ENCODE measurements at places on chromosomes 16 and 17.

DNA sequence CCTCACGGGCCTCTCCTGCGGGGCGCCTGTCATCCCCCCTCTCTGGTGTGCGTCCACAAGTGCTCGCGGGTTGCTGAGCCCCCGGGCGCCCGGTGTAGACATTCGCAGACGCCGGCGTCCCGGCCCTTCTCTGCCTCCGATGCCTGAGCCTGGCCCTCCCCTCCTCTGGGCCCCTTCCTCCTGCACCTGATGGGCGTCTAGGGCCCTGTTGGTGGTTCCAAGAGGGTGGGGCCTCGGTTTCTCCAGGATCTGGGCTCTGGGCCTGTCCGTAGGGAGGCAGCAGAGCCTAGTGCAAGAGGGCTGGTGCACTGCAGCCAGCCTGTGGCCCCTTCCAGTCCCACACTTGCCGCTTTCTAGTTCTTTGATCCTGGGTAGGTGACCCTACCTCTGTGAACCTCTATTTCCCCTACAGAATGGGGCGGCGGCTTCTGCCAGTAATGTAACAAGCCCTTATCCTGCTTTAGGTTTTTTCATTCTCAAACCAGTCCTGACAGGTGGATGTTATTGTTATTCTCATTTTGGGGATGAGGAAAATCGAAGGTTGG, 623 bp downstream of the E4F1 start:
- DNase-seq, result peak; percentile 51

DNA sequence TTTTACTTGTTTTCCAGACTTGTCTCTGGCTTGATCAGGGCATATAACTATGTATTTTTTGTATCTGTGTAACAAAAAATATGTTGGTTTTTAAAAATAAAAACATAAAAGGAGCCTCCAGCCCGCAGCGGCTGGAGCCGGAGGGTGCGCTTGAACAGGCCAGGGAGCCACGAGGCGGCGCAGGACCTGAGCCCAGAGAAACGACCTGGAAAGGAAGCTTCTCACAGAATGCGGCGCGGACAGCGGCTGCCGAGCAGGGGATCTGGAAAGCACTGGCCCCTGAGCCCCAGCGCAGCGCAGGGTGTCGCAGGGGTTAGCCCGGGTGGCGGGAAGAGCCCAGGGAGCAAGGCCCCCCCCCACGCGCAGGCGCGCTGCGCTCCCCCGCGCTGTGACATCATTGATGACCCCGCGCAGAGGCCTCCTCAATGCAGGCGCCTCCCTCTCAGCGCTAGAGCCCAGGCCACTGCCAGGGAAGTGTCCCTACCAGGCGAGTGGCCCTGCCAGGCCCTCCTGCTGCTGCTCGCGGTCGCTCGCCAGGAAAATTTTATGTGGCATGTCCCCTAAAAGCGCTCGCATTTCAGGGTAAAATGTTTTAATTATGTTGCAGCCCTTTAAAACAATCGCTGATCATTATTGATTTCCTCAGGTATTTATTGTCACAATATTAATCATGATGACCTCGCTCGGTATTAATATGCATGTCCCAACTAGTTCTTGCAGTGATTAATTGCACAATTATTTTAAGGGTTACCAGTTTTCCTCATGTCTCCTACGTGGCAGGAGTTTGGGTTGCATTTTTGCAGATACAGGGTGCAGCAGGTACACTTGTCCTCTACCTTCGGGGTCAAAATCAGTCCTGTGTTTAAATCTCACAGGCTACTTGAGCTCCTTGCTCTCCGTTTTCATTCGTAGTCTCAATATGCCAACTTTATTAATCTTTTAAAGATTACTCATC, 134.2 kb downstream of the USP22 start:
- DNase-seq, result peak; percentile 92

- DNase-seq, result no peak
These were observed 153.7 kb downstream of the NTN1 start for GRCh38 chr17:9174779-9175574.

GRCh38 chr17:80384078-80384960, 30.6 kb upstream of the ENDOV start:
- DNase-seq, result no peak

GRCh38 chr17:21228111-21228510, 14.2 kb upstream of the TMEM11 start:
- no peak for DNase-seq

- no peak for DNase-seq
These were observed 19.7 kb downstream of the PITPNM3 start for GRCh38 chr17:6536566-6537065.

- peak; percentile 31 for DNase-seq
These were observed 558 bp downstream of the HSD3B7 start for GRCh38 chr16:30985401-30986128.

DNA sequence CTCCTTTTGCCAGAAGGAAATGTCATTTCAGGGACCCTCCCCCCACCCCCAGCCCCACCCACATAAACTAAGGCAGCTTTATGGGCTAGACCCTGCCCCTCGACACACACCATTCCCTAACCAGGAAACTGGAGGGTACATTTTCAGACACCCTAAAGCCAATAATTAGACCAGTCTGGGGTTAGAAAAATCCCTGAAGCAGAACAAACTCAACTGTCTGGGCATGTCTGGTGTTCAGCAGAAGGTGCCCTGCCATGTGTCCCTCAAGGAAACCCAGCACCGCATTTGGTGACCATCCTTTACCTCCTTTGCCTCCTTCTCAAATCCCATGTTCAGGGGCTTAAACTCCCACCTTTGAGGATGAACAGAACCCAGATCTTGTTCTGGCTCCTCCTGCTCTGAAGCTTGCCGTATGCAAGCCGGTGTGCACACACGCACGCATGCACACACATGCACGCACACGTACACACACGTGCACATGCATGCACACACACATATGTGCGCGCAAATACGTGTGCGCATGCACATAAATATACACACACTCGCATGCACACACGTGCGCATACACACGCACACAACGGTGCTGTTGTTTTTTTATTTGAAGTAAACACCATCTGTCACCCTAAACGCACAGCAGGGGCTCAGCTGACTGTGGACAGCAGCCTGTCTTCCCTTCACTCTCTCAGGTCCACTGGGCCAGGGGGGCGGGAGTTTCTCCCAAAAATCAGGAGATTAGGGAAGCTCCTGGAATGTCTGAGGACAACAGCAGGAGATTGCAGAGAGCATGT, 156.8 kb upstream of the TNRC6C start:
- no peak for DNase-seq

GRCh38 chr17:2594722-2595599, 1.5 kb downstream of the PAFAH1B1 start:
- DNase-seq, result no peak

DNA sequence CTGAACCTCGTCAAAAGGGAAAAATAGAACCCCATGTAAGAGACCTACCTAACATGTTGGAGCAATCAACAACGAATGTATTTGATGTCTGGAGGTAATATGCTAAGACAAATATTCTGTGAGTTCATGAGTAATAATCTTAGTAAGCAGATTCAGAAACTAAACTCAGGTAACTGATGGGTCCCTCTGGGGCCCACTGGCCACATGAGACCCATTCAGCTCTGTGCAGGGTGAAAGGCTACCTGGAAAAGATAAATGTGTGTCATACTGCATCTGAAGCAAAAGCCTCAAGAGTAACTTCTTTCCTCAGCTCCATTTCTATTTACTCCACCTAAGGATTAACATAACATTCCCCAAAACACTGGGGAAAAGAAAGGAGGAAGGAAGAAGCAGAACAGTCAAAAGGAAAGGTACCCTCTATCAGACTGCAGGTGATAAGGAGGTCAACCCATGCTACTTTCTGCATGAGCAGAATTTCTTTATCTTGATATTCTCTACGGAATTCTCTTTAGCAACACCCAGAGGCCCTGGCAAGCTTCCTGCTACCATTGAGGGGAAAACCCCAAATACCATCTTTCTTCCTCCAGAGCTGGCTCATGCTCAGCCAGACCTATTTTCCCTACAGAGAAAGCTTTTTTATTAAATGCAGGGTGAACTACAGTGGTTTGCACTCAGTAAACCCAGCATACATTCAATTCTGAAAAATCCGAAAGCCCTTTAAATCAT, 37.7 kb upstream of the ABCA6 start:
- DNase-seq, result no peak

DNA sequence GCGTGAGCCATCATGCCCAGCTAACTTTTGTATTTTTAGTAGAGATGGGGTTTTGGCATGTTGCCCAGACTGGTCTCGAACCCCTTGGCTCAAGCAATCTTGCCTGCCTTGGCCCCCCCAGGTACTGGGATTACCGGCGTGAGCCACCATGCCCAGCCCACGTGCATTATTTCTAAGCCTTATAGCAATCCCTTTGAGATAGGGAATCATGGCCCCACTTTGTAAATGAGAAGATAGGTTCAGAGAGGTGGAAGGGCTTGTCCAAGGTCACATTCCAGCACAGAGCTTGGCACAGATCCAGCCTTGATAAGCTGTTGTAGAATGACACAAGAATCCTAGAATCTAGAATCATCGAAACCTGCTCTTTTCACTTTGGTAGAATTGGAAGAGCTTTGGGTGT, 4.2 kb upstream of the PYCARD start:
- DNase-seq, result no peak

GRCh38 chr16:48829336-48830310, 219.6 kb upstream of the N4BP1 start:
- no peak for DNase-seq

GRCh38 chr17:62855156-62855555, 47.0 kb upstream of the MARCHF10 start:
- no peak for DNase-seq

- DNase-seq, result no peak
These were observed 31.5 kb downstream of the ZFHX3 start for GRCh38 chr16:73016488-73016830.

DNA sequence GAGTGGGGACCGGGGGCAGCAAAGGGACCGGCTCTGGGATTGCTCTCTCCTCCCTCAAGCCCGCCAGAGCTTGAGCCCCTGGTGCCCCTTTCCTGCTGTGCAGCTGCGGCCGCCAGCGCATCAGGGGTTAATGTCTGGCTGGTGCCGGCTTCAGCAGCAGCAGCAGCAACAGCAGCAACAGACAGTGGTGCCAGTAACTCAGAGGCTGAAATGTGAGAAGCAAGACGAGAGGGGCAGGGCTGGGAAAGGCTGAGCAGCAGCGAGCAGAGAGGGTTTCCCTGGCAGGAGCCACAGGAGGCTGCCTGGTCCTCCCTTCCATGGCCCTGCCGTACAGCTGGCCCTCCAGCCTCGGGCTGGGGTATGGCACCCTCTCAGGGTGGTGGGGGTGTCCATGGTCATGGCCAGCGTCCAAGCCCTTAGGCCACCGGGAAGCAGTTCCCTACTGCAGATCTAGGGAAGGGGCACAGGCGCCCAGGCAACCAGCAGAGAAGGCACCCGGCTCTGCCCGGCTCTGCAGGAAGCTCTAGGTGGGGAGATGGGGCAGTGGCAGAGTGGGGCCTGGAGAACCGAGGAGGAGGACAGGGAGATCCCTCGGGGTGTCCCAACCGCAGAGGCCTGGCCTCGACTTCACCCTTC, 21.1 kb upstream of the TFAP4 start:
- DNase-seq, result peak; percentile 57

GRCh38 chr17:37430051-37430627, 23.5 kb downstream of the TADA2A start:
- no peak for DNase-seq

DNA sequence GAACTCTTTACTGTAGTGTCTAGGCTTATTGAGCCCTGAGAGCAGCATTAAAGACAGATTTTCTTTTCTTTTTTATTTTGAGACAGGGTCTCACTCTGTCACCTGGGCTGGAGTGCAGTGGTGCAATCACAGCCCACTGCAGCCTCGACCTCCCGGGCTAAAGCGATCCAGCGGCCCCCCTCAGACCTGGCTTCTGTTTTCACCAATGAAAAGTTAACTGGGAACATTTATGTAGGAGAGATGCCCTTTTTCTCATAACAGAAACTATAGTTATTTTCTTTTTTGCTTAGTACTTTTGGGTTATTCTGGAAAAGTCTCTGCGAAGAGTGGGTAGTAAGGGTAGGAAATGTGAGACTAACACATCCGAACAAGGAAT, 1.5 kb downstream of the MAP1LC3B start:
- no peak for DNase-seq

DNA sequence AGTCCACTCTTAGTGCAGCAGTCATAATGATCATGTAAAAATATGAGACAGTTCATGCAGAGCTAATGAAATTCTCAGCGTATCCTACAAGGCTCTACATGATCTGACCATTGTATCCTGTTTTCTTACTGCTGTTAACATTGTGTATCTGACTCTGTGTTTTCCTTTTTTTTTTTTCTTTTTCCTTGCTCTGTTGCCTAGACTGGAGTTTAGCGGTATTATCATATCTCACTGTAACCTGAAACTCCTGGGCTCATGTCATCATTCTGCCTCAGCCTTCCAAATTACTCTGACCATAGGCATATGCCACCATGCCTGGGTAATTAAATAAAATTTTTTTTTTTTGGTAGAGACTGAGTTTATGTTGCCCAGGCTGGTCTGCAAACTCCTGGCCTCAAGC, 12.1 kb downstream of the DUS2 start:
- no peak for DNase-seq

DNA sequence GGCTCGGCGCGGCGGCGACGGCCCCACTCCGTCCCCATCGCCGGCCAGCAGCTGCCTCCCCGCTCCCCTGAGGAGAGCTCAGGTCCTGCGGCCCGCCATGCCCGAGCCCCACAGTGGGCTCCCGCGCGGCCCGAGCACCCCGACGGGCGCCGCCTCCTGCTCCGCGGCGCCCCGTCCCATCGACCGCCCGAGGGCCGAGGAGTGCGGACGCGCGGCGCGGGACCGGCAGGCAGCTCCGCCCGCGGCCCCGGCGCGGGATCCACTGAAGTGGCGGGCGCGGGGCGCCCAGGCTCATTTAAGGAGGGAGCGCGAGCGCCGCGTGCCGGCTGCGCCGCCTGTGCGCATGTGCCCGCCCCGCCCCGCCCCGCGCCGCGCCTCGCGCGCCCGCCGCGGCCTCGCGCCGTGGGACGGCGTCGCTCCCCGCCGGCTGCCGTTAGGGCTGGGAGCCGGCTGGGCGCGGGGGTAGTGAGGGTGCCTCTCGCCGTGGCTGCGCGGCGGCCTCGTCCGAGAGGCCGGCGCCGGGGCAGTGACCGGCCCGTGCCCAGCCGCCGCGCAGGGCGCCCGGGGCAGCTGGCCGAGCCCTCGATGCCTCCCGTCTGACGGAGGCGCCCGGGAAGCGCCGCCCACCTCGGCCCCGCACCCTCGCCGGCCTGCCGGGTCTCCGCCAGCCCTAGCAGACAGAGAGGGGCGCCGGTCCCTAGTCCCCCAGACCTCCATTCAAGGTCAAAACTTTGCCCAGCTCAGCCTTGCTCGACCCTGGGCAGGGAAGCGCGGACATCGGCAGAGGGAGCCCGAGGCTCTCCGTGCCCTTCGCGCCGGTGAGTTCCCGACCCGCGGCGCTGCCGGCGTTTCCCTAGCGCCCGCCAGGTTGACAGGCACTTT, at the start of gene NETO2:
NETO2 (minus strand) TSS at position 269 of the 882 bp plus-strand sequence. CDS start 333 bp downstream, outside the sequence.
- no peak for DNase-seq

DNA sequence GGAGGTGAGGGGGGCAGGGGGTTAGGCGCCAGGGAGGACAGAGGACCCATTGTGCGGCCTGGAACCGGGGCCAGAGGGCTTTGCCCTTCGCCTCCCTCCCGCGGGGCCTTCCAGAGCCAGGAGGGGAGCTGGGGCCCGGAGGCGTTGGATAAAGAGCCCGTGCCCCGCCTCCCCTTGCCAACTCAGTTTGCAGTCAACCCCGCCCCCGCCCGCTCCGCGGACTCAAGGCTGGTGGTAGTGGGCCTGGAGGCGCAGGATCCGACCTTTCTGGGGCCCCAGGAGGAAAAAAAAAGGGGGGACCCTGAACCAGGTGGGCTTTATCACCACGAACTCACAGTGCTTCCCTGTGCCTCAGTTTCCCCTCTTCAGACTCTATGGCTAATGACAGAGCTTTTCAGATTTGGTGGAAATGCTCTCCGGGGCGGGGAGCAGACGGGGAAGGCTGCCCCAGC, 2.0 kb upstream of the SPHK1 start:
- no peak for DNase-seq

GRCh38 chr17:80836971-80837481, 154.6 kb upstream of the CHMP6 start:
- DNase-seq, result no peak

GRCh38 chr17:78168242-78168902, at the start of gene SYNGR2:
Gene SYNGR2 (plus strand): TSS chr17:78168581. CDS start chr17:78168617, 36 bp downstream.
- DNase-seq, result peak; percentile 62

All from uterus (tissue), 4 donors.